Gastrocnemius medialis (tissue), 4 donors: ENCODE measurements at places on chromosomes 2 and 18. TPM values are rescaled to one million over a fixed set of nuclear protein-coding genes. Genes with fewer than 3 reads are reported as not detected.

GRCh38 chr2:241910604-241911520 lies 41.3 kb downstream of the RTP5 start:
- DNase-seq: no peak

DNA sequence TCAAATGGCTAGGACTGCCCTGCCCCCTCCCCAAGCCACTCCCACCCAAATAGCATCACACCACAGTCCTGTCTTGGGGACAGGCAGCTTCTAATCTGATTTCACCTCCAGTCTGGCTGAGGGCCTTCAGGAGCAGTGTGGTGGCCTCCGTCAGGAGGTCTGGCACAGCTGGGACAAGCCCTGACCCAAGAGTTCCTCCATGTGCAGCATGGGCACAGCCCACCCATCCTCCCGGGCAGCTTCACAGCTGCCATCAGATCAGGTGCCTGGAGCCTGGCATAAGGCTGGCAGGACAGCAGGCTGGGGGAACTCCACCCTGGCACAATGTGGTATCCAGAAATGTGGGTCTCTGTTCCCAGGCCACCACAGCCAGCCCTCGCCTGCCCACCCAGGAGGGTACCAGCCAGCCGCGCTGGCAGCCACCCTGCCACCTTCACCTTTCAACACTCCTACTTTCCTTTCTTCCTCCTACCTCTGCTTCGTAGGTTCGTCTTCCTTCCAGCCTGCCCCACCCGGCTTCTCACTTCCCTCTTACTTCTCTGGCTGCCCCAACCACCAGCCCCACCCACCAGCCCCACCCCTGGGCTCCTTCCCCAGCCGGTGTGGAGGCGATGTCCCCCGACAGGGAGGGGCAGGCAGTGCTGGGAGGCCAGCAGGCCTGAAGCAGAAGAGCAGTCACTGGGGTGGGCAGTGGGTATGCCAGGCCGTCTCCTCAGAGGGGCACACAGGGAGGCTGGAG lies at the start of gene CAPG:
Gene CAPG (minus strand): TSS at position 522 of the 739 bp plus-strand sequence. CDS start 8,221 bp downstream, outside the sequence.
- no peak for DNase-seq

UGP2 gene
- total RNA-seq: 398 TPM

DNA sequence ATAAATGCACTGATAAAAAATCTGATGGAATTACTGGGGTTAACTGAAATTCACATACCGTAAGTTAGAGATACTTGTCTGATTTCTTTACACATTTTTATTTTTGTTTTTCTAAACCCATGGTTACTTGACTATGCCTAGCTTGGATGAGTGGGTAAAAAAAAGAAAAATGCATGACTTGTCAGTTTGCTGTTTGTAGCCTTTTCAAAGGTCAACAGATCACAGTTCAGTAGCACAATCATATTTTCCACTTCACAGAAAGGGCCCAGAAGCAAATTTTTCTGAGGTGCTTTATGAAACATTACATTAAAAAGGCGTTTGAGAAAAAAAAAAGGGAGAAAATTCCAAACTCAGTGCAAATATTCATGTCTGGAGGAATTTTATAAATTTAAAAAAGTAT lies 16.4 kb downstream of the SLC16A14 start:
- DNase-seq: no peak

SPDYA gene
- not detected for total RNA-seq

DNA sequence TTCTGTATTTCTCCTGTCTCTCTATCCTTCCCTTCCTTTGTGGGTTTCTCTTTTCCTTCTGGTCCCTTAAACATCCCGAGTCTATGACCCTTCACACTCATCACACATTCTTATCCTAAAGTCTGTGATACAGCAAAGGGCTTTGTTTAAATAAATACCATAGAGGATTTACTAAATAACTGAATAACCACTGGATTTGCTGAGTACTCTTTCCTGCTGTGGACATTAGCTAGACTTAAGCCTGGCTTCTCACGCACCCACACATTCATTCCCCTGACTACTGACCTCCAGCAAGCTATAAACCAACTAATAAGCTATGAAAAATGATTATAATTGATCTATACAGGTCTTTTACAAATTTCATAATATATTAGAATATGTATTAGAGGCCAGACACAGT lies 76.6 kb downstream of the COL4A3 start:
- no peak for DNase-seq

GALNT3 gene
- total RNA-seq: 0.56 TPM

GRCh38 chr2:225182126-225182525 lies 139.9 kb upstream of the DOCK10 start:
- DNase-seq: no peak

SNTG2 gene
- not detected for total RNA-seq

PARD3B gene
- total RNA-seq: 15.5 TPM

DNA sequence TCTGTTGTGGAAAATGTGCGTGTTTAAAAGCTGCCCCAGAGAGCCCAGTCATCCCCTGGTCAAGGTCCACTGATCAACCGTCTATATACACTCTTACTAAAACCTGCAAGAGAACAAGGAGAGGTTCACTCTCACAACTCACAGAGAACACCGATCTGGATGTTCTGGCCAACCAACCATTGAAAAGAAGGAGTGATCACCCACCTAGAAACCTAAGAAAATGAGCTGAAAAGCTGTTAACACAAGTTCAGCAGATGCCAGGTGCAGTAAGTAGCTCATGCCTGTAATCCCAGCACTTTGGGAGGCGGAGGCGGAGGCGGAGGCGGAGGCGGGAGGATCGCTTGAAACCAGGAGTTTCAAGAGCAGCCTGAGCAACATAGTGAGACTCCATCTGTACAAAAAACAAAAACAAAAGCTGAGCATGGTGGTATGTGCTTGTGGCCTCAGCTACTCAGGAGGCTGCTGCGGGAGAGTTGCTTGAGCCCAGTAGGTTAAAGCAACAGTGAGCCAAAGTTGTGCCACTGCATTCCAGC lies 14.5 kb downstream of the ATG16L1 start:
- no peak for DNase-seq

SP140 gene
- not detected for total RNA-seq

ST3GAL5 gene
- 26.0 TPM for total RNA-seq

DNA sequence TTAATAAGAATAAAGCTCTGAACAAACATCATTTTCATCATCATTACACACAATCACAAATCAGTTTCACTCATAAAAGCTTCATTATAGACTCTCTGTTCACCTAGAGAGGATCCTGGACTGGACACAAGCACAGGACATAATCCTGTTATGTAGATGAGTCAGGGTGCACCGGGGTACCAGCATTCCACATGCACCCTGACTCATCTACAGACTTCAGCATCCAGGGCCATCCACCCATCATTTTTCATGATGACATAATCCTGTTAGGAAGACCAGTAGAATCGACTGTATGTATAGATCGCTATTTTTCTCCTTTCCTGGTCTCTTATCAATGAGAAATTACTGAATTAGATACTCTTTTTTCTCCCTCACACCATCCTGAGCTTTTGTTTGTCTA lies 73.7 kb upstream of the PIK3C3 start:
- no peak for DNase-seq

CYP27C1 gene
- not detected for total RNA-seq

DNA sequence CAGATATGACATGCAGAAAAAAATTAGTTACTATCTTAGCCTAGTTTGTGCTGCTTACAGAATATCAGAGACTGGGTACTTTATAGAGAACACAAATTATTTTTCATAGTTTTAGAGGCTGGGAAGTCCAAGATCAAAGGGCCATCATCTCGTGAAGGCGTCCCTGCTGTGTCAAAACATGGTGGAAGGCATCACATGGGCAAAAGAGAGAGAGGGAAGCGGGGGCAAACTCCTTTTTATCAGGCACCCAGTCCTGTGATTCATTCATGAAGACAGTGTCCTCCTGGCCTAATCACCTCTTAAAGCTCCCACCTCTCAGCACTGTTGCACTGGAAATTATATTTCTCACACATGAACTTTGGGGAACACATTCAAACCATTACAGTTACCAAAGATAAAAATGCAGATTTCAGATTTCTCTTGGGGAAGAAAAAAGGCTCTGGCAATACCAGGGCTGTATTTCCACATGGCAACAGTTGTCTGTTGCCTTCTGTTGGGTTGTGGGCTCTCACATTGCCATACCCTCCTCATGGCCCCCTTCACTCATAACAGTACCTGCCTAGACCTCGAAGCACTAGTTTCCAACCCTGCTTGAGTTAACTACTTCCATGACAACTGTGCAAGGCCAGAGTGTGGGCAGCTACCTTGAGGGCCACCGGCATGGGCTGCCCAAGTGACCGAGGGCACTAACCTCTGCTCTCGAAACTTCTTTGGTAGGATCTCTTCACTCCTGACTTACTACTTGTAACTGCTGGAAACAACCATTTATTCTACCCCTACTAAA lies 2.7 kb upstream of the ACTR3 start:
- DNase-seq: no peak

OR6B2 gene
- total RNA-seq: not detected

COLEC11 gene
- 0.29 TPM for total RNA-seq

- DNase-seq: no peak
Measured at GRCh38 chr2:142724186-142724585, 153.3 kb upstream of the KYNU start.

GLI2 gene
- 0.27 TPM for total RNA-seq

RELCH gene
- 13.6 TPM for total RNA-seq

LRP2 gene
- total RNA-seq: not detected

- no peak for DNase-seq
Measured at GRCh38 chr2:238170386-238171071, 11.8 kb downstream of the ERFE start.

DNA sequence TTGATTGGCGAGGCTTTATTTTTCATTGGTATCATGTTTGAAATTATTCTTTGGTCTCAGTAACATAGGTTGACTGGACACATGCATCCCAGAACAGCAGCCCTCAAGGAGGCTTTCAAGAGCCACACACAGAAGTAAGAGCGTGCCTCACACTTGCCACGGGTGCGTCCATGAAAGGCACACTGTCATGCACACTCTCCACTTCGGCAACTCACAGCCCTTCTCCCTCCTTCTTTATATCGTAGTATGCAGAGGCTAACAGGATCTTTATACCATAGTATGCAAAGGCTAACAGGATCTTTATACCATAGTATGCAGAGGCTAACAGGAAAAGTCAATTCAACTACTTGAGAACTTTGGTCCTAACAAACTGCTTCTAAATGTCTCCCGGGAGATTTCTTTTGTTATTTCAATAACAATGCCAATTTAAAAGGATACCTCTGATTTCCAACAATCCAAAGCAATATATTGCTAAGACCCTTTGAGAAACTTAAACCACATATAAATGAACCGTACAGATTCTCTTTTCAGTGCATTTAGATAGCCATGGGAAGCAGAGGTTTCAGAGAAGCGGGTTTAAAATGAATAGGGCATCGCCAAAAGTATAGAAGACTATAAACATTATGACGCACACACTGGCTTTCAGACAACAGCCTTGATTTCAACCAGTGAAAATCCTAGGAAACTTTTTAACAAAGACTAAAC lies 26.5 kb upstream of the ZNF516 start:
- DNase-seq: no peak

- DNase-seq: peak; percentile 13
Measured at GRCh38 chr2:40554665-40555294, 102.9 kb upstream of the SLC8A1 start.

DNA sequence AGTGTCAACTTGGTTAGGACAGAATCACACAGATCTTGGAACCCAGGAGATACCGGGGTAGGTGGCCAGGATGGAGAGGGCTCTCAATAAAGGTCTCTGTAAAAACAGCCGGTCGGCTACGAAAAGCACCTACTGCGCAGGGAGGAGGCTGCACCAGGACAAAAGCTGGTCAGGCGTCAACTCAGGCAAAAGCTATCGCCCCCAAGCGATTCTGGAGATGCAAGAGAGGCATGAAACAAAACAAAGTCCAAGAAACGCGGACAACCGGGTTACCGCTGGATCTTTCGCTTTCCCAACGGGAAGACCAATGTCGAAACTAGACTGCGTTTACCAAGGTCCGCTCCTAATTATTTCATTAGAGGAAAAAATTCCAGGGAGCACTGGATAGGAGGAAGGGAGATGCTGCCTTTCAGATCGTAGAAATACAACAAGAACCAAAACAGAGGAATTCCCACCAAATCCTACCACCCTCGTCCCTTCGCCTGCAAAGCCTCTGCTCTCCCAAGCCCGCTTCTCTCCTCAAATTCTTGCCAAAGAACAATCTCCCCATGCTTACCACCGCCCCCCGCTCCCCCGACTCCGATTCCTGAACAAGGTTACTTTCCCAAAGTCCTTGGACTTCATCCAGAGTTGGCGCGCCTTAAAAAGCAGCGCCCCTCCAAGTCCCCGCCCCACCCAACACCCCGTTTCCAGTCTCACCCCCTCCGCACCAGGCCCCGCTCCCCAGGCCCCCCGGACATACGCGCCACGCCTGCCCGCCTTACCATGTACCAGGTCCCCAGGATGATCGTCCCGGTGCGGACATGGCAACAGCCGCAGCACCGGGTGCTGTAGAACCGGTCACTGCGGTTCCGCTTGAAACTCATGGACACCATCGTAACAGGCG lies 539 bp downstream of the LAPTM4A start:
- DNase-seq: peak; percentile 45

TMEM17 gene
- 1.8 TPM for total RNA-seq

OSR1 gene
- 2.8 TPM for total RNA-seq

RSAD2 gene
- 1.2 TPM for total RNA-seq

ZSWIM2 gene
- total RNA-seq: not detected

DNA sequence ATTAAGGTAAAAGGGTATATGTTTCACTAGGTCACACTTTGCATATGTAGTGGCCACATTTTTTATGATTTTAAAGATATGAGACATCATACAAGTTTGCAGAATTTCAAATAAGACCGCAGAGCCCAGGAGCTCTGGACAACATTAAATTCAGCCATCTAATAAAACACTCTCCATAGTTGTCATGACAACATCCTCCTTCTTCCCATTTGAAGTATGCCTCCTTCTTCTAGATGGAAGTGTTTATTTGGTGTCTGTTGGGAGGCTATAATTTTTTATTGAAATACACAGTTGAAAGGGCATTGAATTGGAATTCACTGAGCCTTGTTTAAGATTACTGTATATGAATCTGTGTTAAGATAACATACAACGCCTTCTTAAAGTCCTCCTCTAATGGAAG lies 467.3 kb downstream of the CMPK2 start:
- DNase-seq: no peak

GRCh38 chr2:70005216-70005615 lies 43.8 kb upstream of the ASPRV1 start:
- DNase-seq: no peak

DNA sequence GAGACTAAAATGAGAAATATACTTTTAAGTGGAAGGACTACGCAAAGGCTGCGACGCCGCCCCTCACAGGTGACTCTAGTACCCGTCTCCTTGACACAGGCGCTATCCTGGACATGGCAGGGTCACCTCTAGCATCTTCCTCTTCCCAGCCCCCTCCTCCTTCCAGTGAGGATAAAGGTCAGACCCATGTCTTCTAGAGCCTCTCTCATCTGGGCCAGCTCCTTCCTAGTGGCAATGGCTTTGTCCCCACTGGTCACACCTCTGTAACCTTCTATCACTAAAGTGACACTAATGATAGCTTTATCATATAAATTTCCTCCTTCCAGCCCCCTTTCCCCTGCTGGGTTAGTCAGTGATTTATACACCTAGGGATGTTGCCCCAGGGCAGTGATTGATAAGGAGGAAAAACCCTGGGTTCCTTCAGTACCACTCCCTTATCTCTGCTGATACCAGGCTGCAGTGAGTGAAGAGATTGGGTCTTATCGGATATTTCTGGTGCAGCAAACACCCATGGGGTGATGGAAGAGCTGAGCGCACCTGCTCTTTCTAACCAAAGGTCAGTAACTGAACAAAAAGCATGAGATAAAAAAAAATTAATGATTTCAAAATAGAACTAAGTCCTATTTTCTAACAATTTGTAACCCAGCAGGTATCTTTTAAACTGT lies 62.0 kb upstream of the FZD5 start:
- DNase-seq: no peak

- DNase-seq: no peak
Measured at GRCh38 chr2:102418421-102418961, 4.5 kb upstream of the IL18RAP start.
